Fibroblast of skin of left biceps (primary cell): ENCODE measurements at places on chromosomes 11 and 22.
A peak's percentile ranks its signal among the peaks of the same experiment; 100 is the strongest.

- DNase-seq = no peak
These were observed 64.3 kb upstream of the IGLL5 start for GRCh38 chr22:22823131-22823810.

DNA sequence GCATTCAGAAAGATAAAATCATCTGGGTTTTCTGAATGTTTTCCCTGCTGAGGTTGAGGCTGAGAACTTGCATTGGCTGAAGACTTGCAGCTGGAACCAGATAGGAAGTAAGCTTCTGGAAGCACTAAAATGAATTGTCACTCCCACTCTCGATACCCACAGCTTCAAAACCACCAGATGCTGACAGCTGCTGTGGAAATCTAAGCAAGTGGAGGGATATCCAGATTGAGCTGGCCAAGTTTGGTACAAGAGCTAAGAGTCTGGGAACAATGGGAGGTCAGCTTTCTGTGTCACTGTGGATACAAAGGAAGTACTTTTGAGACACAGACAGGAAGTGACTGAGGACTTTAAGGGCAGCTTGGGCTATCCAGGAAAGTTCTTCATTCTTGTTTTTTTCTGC, 51.3 kb upstream of the CD44 start:
- DNase-seq = no peak

DNA sequence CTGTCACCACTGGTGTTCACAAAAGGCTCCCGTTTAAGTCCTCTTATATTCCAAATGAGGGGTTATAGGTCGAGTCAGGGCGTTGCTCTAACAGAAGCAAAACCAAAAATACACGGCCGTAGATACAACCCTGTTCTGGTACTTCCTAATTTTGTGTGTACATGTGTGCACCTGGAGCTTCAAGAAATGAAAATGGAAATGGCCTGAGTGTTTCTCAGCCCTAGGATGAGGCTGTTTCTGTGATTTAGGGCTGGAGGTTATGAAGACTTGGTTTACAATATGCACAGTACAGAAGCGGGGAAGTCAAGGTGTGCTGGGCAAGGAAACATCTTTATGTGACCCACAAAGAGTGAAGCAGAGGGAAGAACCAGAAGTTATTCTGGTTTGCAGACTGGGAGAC, 110.4 kb upstream of the OR4B1 start:
- no peak for DNase-seq

DNA sequence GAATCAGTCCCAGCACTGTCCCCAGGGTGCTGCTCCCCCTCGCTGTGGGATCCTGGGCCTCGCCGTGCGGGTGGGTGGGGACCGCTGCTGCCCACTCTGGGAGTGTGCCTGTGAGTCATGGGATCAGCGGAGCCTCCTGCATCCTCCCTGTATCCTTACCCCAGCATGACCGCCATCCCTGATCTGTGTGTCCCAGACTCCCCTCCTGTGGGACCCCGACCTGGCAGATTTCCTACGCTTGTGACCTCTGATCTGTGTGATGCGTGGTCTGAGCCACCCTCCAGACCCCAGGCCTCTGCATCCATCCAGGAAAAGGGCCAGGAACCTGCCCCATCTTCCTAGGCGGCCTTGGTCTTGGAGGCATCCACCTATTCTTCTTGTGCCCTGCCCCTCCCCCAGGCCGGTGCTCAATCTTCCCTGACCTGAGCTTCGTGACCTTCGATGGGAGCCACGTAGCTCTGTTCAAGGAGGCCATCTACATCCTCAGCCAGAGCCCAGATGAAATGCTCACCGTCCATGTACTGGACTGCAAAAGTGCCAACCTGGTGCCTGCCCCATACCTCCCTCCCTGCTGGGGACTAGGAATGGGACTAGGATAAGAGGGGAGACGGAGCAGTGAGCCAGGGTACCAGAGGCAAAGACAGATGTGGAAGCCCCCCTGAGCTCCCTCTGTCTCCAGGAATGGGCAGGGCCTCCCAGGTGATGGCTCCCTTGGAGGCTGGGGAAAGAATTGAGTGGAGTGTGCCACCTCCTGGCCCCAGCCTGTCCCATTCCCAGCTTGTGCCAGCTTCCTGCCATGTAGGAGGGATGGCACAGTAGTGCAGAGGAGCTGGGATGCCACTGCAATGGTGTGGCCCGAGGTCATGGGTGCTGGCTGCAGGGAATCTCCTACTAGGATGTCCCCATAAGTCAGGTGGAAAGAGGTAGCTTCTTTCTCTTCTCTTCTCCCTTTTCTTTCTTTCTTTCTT, 65.4 kb downstream of the OTOG start:
- no peak for DNase-seq

DNA sequence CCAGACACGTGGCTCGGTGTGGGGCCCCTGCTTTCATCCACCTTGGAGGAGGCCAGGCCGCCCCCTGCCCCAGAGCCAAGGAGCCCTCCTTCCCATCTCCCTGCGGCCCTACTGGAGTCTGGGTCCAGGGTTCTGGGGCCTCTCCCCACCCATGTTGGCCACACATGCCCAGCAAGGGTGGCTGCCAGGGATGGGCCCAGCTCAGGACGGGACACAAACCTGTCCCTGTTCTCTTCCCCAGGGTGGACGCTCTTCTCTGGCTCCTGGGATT, 4.6 kb downstream of the PANX2 start:
- DNase-seq = no peak

- no peak for DNase-seq
These were observed 363.6 kb downstream of the TTC28 start for GRCh38 chr22:28316014-28316413.

GRCh38 chr11:93655047-93655446, 6.4 kb upstream of the CEP295 start:
- no peak for DNase-seq

- DNase-seq = no peak
These were observed 54.2 kb downstream of the FEZ1 start for GRCh38 chr11:125441648-125442410.

DNA sequence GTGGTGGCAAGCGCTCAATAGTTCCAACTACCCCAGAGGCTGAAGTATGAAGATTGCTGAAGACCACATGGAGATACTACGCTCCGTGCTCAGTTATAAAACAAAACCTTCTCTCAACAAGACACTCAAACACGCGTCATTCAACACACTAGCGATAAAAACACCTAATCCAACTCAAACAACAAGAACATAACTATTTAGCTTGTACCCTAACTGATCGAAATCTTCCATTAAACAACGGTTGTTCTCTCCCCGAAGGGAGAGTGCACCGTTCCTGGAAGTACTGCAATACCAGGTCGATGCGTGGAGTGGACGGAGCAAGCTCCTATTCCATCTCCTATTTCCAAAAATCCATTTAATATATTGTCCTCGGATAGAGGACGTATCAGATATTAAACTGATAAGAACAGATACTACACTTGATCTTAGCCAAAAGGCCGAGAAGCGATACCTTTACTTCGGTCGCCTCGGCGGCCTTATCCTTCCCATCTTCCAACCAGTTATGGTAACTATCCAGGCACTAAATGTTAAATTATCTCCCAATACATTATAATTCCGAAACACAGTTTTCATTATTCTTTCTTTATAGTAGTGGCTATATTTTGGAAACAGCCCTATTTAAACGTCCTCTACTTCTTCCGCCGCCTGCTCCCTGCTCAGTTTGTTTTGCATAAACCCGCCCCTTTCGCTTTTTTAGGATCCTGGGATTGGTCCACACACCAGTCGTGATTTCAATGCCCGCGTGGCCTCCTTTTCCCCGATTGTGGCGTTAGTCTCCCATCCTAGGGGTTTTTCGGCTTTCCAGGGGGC, 2.2 kb upstream of the WDR74 start:
- DNase-seq = peak; percentile 100

DNA sequence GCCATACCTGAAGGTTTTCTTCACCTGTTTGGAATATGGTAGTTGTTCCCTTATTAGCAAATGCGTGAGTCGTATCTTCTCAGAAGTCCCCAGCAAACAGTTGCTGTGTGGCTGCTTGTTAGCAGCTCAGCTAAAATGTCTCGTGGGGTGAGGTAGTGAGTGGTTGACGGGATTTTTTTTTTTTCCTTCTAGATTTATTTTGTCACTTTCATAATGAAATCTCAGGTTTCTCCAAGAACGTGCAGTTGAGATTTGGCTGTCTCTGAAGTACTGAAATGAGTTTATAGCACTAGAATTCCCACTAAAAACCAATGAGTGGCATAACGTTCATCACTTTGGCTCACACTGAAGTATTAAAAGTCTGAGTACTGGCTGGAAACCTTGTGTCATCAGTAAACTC, 16.8 kb downstream of the RCN1 start:
- DNase-seq = no peak

- no peak for DNase-seq
These were observed 283.8 kb downstream of the CADM1 start for GRCh38 chr11:115220423-115220822.
